ENCODE measurements at places on chromosomes 3 and 15.
A peak's percentile ranks its signal among the peaks of the same experiment; 100 is the strongest.

GRCh38 chr3:168030577-168030976 lies 65.1 kb downstream of the GOLIM4 start:
- DNase-seq = no peak

GRCh38 chr3:187743195-187744141 lies 1.8 kb downstream of the BCL6 start:
- no peak for DNase-seq

GRCh38 chr15:78564743-78565096 lies 600 bp upstream of the CHRNA5 start:
- no peak for DNase-seq

DNA sequence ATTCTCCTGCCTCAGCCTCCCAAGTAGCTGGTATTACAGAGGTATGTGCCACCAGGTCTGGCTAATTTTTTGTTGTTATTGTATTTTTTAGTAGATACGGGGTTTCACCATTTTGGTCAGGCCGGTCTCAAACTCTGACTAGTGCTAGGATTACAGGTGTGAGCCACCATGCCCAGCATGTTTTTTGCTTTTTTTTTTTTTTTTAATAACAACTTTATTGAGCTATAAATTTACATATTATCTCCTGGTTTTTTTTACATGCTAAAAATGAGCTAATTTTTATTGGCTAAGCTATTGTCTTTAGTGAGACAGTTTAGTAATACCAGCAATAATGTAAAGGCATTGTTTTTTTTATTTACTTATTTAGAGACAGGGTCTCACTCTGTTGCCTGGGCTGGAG lies 105.2 kb downstream of the PDE8A start:
- no peak for DNase-seq

GRCh38 chr3:177169936-177170722 lies 27.2 kb downstream of the TBL1XR1 start:
- no peak for DNase-seq

DNA sequence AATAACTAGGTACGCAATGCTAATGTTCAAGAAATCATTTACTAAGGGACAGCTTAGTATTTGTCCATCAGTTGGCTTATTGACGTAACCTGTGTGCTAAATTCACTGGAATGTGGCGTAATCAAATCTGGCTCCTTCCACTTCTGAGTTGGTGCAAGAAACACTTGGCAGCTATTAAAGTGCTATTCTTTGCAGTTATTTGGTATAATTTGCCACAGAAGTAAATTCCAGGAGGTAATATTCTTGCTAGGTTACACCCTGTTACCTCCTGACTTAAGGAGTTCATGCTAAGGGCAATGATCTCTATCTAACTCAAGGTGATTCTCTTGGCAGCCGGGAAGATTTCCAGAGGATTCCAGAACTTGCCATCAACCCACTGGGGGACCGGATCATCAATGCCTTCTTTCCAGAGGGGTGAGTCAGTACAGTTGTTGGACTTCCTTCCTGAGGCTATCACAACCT lies 25.5 kb downstream of the CHP1 start:
- no peak for DNase-seq

DNA sequence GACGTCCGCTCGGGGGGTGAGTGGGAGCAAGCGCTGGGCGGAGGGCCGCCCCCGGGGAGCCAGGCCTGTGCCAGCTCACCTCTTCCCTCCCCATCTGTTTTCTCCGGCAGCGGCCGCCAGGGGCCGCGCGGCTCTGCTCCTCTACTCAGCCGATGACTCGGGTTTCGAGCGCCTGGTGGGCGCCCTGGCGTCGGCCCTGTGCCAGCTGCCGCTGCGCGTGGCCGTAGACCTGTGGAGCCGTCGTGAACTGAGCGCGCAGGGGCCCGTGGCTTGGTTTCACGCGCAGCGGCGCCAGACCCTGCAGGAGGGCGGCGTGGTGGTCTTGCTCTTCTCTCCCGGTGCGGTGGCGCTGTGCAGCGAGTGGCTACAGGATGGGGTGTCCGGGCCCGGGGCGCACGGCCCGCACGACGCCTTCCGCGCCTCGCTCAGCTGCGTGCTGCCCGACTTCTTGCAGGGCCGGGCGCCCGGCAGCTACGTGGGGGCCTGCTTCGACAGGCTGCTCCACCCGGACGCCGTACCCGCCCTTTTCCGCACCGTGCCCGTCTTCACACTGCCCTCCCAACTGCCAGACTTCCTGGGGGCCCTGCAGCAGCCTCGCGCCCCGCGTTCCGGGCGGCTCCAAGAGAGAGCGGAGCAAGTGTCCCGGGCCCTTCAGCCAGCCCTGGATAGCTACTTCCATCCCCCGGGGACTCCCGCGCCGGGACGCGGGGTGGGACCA lies 632 bp upstream of the CRELD1 start:
- DNase-seq = peak; percentile 82

DNA sequence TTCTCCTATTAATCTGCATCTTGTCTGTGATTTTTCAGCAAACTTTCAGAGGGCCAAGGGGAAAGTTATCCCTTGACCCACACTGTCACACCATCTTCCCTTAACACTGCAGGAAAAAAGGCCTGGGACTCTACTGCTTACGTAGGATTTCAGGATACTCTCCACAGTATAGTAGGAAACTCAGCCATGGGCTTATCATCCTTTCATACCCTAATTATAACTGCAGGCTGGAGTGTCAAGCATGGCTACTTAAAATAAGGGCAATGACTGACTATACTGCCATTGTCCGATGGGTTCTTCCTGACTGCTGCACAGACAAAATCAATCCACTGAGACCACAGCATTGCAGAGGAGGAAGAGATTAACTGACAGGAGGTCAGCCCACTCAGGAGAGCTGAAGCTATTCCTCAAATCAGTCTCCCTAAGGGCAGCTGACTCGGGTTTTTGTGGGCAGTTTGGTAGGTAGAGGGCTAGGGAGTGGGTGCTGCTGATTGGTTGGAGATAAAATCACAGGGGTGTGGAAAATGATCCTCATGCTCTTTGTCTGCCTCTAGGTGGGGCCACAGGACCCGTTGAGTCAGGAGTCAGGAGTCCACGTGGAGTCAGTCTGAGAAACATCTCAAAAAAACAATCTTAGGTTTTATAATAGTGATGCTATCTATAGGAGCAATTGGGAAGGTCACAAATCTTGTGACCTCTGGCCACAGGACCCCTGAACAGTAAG lies 118.2 kb upstream of the STRIT1 start:
- no peak for DNase-seq

GRCh38 chr15:40048211-40048792 lies 9.3 kb upstream of the SRP14 start:
- no peak for DNase-seq

GRCh38 chr3:166177130-166177529 lies 339.9 kb upstream of the BCHE start:
- DNase-seq = no peak

GRCh38 chr3:159765030-159765859 lies 223.4 kb upstream of the IL12A start:
- peak; percentile 15 for DNase-seq

GRCh38 chr3:111548092-111548491 lies 6.1 kb downstream of the CD96 start:
- no peak for DNase-seq

- peak; percentile 59 for DNase-seq
These were observed 32.3 kb upstream of the CTSH start for GRCh38 chr15:78977091-78977571.

GRCh38 chr3:158685159-158685558 lies 12.7 kb upstream of the LXN start:
- no peak for DNase-seq

GRCh38 chr15:90294601-90295269 lies 29.3 kb downstream of the NGRN start:
- no peak for DNase-seq

DNA sequence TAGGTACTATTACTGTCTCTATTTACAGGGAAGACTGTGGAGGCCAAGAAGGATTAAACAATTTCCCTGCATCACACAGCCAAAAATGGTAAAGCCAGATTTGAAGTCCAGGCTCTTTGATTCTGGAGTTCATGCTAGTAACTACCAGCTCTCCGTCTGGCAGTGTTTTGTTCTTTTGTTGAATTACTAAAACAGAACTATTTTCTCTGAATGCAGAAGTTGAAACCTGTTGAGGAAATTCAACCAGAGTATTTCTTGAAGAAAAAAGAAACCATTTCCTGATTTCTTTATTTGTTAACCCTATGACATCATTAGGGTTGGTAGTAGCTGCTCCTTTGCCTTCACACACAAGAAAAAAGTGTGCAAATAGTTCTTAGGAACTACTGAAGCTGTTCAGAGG lies 34.3 kb downstream of the CRTC3 start:
- no peak for DNase-seq

DNA sequence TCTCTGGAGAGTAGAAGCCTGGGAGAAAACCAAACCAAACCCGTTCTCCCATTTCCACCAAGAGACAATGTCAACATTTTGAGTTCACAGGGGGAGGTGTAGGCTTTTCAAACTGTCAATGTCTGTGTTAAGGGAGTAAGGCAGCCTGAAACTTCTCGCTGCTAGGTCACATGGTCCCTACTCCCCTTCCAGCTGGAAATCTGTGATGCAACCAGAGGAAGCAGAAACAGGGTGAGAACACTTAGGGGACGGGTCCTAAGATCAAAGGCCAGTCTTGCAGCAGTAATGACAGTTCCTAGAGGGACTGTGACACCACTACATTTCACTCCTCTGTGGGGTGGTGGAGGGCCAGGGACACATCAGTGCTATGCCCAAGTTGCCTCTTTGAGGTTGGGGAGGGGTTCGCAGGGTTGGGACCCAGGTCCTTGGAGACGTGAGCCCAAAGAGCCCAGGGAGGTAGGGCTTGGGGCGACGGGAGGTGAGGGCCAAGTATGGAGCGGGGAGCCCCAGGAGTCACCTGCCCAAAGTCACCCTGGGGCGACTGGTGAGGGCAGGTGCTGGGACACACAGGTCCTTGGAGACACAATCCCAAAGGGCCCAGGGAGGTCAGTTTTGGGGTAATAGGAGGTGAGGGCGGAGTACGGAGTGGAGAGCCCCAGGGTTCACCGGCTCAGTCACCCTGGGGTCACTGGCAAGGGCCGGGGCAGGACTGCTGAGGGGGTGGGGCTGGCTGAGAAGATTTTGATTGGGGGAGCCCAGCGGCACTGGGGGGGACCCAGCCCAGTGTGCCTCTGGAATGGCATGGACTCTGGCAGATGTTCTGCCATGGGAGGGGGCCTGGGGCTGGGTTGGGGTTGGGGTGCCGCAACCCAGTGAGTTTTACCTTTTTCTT lies 582 bp downstream of the GOLGA6L2 start:
- no peak for DNase-seq

- DNase-seq = no peak
These were observed 59.8 kb downstream of the AGTR1 start for GRCh38 chr3:148757238-148758215.

GRCh38 chr3:184354121-184354728 lies 7.2 kb downstream of the CLCN2 start:
- peak; percentile 69 for DNase-seq

DNA sequence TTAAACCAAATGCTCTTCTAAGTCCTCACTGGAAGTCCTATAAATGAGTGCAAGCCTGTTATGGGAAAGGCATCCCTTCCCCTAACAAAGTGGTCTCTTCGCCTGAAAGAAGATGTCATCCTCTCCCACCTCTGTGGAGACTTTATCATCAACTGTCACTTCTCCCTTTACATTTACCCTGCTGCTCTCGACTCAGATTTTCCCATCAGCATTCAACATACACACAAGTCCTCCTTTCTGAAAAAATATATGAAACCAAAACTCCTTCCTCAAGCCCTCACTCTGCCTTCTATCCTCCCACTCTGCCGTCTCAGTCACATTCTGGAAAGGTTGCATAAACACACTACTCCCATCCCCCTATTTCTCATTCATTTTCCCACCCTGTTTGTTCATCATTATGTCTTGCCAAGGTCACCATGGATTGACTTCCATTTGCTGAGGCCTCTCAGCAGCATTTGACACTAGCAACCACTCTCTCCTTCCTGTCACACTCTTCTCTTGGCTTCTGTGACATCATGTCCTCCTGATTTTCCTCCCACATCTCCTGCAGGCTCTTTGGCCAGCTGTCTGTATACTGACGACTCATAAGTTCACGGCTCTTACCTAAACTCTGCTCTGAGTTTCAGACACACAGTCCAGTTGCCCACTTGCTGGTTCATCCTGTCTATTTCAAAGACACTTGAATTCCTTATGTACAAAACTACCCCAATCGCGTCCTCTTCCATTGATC lies 70.3 kb upstream of the SMAD3 start:
- no peak for DNase-seq

- no peak for DNase-seq
These were observed 60.6 kb upstream of the GOLGA8B start for GRCh38 chr15:34644061-34644460.

All from GM12892 (cell line).